Tibial nerve (tissue), 4 donors: ENCODE measurements at places on chromosomes 5 and 9. TPM values are rescaled to one million over a fixed set of nuclear protein-coding genes. Genes with fewer than 3 reads are reported as not detected.

The MAMDC4 gene
- total RNA-seq = 5.1 TPM

DNA sequence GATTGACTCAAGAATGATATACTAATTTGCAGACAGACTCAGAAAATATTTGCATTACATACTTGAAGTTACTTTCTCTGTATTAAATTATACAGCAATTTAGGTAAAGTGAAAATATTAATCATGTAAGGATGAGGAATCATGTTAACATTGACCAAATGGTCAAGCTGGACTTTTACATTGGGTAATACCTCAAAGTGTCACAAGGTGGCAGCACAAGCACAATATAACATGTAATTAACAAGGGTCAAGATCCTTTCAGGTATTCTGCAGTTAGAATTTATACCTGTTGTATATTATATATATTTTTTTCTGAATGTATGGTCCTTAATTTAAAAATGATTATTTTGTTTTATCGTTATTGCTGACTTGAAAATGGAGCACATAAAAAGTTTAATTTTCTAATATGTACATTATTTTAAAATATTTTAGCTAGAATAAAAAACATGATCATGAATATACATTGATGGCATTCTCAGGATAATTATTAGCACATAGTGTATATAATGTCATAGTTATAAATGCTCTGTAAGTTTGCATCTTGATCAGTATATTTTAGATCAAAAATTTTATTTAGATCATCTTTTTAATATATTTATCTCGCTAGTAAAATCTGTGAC, 8.6 kb downstream of the HAPLN1 start:
- H3K4me1 ChIP-seq = no peaks in the 10 kb centered on the region
- H3K27me3 ChIP-seq = no peaks in the 10 kb centered on the region
- H3K27ac ChIP-seq = no peak overlapping the region
- no peak overlapping the region for H3K4me3 ChIP-seq
- H3K36me3 ChIP-seq = no peaks in the 10 kb centered on the region

GRCh38 chr5:8908055-8908683, 637.7 kb downstream of the SEMA5A start:
- H3K27ac ChIP-seq = no peak overlapping the region
- no peaks in the 10 kb centered on the region for H3K27me3 ChIP-seq
- H3K36me3 ChIP-seq = no peaks in the 10 kb centered on the region
- DNase-seq = no peak
- no peaks in the 10 kb centered on the region for H3K4me1 ChIP-seq

DNA sequence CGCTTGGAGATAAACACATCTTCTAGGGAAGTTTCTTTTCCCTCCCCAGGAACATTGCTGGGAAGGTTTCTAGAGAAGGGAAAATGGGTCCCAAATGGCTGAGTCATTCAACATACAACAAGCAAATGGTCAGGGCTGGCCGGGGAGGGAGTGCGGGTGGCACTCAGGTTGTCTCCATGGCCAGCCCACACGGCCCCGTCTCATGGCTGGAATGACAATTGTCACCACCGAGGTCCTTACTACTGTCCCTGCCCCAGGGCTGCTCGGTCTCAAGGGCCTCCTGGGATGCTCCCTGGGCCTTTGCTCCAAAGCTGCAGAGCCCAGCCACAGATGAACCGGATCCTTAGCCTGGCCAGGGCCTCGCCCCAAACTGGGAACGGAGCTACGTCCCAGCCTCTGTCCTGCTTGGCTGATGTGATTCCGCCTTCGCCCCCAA, 121.9 kb downstream of the FGF18 start:
- no peak for DNase-seq
- no peak overlapping the region for H3K27ac ChIP-seq
- H3K4me1 ChIP-seq = no peaks in the 10 kb centered on the region
- H3K4me3 ChIP-seq = no peak overlapping the region

GRCh38 chr9:108272349-108272899, 583.4 kb downstream of the ACTL7B start:
- no peak overlapping the region for H3K27ac ChIP-seq
- H3K36me3 ChIP-seq = no peaks in the 10 kb centered on the region
- DNase-seq = peak; percentile 48
- no peaks in the 10 kb centered on the region for H3K4me1 ChIP-seq

DNA sequence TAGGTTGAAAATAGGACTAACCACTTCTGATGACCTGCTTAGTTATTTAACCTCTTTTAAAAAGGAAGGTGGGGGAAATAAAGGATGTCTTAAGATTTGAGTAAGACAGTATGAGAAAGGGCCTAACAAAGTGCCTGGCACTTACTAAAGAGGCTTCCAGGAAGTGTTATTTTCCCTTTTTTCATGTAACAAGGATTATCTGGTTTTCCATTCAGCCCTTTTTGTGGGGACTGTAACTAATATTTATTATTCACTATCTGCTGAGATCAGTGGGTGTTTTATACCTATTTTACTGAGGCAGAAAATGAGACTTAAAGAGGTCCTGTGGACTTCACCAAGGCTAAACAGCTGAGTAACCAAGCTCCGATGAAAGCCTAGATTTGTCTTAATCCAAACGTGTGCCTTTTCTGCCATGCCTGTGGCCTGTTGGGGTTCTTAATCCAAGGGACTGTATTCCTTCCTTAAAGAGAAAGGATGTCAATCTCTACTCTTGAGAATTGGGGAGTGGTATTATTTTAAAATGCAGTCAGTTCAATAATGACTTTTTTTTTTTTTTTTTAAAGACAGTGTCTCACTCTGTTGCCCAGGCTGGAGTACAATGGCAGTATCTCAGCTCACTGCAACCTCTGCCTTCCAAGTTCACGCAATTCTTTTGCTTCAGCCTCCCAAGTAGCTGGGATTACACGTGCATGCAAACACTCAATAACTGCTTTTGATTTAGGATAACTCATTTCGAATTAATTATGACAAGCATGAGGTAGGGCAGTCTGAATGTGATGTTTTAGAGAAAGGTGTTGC, 6.5 kb downstream of the JMY start:
- H3K4me3 ChIP-seq = no peak overlapping the region
- DNase-seq = no peak
- H3K4me1 ChIP-seq = peaks cover 23% of the 10 kb centered on the region
- H3K27me3 ChIP-seq = no peaks in the 10 kb centered on the region
- no peaks in the 10 kb centered on the region for H3K36me3 ChIP-seq

- H3K36me3 ChIP-seq = no peaks in the 10 kb centered on the region
- no peak overlapping the region for H3K27ac ChIP-seq
- no peak for DNase-seq
These were observed 20.8 kb downstream of the ANKRD55 start for GRCh38 chr5:56212130-56212879.

DNA sequence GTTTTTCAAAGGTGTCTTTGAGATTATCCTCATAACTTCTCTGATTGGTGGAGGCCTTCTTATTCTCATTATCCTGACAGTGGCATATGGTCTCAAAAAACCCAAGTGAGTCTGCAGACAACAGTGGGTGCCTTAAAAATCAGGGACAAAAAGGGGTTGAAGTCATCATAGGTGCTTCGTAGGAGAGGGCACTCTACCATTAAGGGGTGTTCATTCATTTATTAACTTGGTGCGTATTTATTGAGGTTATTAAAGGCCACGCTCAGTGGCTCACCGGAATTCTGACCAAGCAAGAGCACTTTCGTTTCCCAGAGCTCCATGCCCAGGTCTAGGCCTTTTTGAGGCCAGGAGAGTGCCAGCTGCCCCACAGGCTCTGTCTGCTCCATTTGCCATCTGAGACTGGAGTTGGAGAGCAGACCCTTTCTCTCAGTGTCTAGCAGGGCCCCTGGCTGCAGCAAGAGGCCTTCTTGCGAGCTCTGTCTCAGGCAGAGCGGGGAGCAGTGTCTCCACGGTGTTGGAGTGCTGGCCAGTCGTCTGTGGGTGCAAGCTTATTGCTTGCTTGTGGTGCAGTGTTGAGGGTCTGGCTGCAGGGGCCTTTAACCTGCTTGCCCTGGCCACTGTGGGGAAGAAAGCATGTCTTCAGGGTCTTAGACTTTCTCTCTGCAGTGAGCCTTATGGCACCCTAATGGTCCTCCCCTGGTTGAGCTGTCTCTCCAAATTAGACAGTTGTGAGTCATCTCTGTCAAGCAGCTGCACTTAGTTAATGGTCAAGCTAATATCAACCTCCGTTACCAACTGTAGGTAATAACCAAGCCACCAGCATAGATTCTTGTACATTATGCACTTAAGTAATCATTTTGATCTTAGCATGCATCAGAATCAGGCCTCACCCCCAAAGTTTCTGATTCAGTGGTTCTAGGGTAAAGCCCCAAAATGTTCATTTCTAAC, 62.6 kb downstream of the IL31RA start:
- H3K4me1 ChIP-seq = no peaks in the 10 kb centered on the region
- H3K36me3 ChIP-seq = no peaks in the 10 kb centered on the region
- no peaks in the 10 kb centered on the region for H3K27me3 ChIP-seq
- no peak for DNase-seq
